ENCODE measurements at places on chromosomes 16 and 17.

DNA sequence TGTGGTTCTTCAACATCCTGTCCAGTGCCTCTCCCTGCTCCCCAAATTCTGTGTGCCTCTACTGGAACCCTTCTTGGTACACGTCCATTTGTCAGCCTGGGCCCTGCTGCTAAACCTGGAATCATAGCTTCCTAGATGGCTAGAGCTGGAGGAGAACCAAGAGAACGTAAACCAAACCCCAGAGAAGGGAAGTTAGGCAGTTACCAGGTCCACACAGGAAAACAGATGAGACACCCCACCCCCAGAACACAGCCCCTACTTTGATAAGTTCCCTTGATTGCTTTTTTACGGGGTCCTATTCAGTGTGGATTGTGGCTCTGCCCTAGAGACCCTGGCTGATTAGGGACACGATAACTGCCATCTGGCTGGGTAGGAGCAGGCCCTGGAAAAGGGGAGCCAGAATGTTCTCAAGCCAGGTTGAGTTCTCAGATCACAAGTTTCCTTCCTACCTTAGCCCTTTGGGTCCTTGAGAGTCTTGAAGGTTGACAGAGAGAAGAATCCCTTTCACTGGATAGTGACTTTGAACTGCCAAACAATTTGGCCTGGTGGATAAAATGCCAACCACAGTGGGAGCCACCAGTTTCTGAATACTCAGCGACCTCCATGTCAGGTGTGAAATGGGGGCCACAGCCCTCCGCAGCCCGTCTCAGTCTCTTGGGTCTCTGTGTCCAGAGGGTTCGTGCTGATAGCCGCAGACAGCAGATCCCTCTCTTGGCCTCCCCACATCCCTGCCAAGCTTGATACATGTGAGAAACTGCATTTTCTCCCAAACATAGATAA is 7.9 kb downstream of the TBX4 start:
- no peak for DNase-seq

DNA sequence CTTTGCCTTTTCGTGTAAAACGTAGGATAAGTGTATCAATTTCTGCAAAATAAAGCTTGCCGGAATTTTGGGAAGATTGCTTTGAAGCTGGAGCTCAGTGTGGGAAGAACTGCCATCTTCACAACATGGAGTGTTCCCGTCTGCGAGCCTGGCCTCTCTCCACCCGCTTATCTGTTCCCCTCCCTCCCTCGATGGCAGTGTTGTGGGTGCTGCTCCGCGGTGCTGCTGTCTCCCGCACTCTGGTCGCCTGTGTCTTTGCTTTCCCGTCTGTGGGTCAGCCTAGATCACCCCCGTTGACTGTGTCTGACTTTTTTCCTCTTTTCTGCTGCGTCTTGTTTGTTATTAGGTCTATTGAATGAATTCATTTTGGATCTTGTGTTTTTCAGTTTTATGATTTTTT is 17.0 kb downstream of the ACSF3 start:
- no peak for DNase-seq

DNA sequence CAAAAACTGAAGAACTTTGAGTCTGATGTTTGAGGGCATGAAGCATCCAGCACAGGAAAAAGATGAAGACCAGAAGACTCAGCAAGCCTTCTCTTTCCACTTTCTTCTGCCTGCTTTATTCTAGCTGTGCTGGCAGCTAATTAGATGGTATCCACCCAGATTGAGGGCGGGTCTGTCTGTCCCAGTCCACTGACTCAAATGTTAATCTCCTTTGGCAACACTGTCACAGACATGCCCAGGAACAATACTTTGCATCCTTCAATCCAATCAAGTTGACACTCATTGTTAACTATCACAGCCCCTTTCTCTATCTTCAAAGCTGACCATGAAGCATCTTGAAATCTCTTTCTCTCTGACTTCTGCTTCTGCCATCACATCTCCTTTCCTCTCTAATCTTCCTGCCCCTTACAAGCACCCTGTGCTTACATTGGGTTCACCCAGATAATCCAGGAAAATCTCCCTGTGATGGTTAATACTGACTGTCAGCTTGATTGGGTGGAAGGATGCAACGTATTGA is 115.9 kb upstream of the CDH13 start:
- no peak for DNase-seq

DNA sequence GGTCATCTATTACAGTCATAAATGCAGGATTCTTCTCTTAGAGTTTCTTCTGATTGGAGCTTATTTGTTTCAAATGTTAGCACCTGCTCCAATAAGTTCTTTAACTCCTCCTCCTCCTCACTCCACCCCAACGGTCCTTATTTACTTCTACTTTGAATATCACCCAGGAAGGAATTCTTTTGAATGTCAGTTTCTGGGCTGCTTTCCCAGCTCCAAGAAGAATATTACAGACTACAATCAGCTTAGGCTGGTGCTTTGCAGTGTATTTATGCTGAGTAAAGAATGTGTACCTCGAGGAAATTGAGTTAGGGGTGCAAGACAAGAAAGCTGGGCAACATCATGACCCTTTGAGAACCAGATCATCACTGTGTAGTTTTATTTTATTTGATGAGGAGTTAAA is 30.8 kb downstream of the MAP3K3 start:
- DNase-seq = no peak

DNA sequence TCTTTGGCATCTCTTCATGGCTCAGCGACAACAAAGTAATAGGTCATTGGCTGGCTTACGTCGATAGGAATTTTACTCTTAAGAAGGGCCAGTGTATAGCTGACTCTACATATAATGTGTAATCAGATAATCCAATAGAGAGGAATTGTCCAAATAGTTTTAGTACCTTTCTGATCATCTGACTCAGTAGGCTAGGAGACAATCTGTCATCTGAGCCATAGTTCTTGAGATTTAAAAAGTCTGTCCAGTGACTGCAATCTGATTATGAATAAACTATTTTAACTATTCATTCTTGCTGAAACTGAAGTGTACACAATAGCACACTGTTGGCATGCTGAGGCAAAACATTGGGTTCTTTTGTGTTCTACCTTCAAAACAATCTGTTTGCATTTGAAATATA is 21.4 kb upstream of the NOL11 start:
- DNase-seq = no peak

DNA sequence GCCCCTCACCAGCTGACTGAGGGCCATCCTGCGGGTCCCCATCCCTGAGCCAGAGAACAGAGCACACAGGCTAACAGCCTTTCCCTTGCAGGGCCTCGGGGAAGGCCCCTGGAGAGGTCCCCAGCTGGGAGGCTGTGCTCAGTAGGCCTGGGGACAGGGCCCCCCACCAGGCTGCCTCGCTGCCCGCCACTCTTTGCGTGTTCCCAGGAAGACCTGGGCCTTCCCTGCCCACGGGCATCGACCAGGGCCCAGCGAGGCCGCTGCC is 785 bp downstream of the HID1 start:
- DNase-seq = no peak
